ENCODE measurements at places on chromosomes 1 and 21. TPM values are rescaled to one million over a fixed set of nuclear protein-coding genes. Genes with fewer than 3 reads are reported as not detected.

HFM1 gene
- total RNA-seq: not detected

ANKRD35 gene
- not detected for total RNA-seq

DNA sequence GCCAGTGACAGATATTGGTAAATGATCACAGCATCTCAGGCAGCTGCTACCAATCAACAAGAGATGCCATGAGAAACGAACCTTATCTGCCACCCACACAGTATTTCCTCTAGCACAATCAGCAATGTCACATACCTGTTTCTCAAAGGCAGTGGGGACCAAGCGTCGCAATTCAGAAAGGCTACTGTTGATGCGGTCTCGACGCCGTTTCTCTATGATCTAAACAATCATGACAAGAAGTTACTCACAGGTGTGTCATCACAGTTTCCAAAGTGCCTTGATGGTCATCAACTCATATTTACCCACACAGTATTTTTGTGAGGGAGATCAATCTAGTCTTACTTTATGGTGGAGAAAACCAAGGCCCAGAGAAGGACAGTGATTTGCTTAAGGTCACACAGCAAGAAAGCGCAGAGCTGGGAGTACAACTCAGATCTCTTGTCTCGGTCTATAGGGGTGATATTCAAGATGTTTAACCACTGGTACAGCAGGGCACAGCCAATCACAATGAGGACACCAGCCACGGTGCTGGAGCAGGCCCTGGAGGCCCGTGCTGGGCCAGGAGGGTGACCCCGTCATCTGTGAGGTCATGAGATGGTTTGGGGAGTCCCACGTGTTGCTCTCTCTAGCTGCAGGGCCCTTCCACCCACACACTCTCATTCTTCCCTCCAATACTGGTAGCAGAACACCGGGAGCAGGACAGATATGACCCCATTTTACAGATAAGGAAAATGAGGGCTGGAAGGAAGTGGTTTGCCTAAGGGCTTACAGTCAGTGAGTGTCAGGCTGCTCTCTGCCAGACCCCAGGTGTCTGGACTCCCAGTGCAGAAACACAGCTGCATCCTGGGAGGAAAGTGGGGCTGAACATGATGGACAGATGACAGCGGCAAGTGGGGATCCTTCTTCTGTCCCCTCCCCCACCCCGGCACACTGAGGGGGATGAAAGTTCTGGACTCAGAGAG lies 7.8 kb downstream of the HEYL start:
- DNase-seq: no peak

DNA sequence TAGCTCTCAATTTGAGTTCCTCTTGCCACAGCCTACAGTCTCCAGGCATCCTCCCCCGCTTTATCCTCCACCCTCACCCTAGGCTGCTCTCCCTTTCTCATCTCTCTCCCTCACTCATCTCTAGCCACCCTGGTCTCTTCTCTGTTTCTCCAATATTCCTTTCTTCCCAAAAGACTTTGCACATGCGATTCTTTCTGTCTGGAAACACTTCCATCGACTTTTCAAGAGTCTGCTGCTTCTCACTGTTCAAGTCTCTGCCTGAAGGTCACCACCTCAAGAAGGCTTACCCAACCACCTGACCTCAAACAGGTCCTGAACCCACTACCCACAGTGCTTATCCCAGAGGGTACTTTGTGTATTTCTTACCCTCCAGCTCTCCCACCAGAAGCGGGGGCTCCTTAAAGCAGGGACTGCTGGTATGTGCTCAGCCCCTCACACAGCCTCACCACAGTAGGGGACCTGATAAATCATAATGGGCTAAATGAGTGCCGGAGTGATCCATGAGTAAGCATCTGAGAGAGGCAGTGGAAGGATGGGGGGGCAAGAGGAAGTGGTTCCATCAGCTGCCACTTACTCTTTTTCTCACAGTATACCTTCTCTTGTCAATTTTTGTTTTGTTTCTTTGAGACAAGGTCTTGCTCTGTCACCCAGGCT lies 14.3 kb upstream of the KRTAP19-8 start:
- DNase-seq: no peak

DNA sequence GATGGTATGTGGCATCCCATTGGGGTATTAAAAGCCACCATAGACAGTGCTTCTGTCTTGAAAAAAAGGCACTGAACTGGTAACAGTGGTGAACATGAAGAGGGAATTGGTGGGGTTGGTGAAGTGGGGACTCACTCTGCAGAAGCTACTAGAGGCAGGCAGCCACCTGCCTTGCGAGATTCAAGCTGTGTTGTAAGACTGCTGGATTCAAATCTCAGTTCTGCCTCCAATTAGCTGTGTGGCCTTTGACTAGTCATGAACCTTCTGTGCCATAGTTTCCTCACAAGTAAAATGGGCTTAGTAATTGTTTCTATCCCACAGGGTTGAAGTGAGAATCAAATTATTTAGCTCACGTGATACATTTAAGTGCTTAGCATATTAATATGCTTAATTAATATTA lies 16.6 kb upstream of the ELOA start:
- no peak for DNase-seq

DNA sequence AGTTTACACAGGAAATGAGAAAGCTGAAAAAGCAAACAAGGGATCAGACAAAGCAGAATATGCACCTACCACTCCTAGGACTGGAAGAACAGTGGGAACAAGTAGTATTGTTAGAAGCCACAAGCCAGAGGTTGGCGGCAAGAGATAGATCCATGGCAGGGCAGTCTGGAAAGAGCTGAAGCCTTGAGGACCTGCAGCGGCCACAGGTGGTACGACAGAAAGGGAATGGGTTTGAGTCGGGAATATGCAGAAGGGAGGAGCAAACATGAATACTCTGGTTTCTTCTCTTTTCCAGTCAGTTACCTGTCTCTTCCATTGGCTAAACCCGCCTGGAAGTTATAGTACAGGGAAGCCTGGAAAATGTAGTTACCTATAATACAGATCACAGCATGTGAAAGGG lies 3.9 kb upstream of the PCNX2 start:
- DNase-seq: no peak

- DNase-seq: no peak
Measured at GRCh38 chr1:100811808-100812207, 82.8 kb downstream of the EXTL2 start.

GRCh38 chr1:160823296-160823695 lies 27.3 kb downstream of the LY9 start:
- DNase-seq: no peak
